Stimulated activated CD8-positive, alpha-beta memory T cell treated with anti-CD3 and anti-CD28 coated beads, Interleukin-4, amount 100 ng/mL, for 1 hour (primary cell): ENCODE measurements at places on chromosomes 5 and 9.

GRCh38 chr9:33146298-33146697 is 20.8 kb downstream of the B4GALT1 start:
- no peak for DNase-seq

GRCh38 chr5:174642816-174643405 is 81.5 kb upstream of the MSX2 start:
- DNase-seq, result no peak

DNA sequence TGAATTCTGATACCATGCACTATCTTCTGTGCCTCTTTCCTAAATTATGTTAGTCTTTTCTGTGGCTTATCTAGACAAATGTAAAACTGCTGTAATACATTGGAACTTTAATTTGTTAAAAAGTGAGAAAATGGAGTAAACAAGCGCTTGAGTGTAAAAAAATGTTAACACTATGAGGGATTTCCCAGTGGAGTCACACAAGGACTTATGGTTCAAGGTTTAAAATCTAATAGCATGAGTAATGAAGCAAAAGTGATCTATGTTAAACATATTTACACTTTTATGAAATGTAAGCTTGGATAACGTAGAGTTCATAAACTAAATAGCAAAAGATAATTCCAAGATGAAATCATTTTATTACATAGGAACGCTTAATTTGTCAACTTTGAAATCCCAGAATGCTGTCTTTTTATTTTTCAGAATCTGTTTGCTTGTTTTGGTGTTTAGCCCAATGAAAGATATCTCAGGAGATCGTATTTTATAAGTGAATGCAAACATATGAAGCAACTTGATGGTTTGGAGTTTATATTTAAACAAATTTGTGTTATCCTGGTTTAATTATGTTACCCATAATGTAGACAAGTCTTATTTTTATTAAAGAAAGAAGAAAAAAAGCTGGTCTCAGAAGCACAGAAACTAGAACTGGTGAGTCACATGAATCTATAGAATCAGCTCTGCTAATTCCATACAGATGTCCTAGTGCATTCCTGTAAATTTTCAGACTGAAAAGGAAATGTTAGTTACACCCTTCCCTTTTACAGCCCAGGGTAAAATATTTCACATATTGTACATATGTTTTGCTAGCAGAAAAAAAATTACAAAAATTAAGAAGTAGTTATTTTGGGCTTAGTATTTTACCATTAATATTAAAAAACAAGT is 34.2 kb upstream of the FBN2 start:
- DNase-seq, result no peak

- no peak for DNase-seq
These were observed 102.1 kb downstream of the OTULIN start for GRCh38 chr5:14766584-14766983.

DNA sequence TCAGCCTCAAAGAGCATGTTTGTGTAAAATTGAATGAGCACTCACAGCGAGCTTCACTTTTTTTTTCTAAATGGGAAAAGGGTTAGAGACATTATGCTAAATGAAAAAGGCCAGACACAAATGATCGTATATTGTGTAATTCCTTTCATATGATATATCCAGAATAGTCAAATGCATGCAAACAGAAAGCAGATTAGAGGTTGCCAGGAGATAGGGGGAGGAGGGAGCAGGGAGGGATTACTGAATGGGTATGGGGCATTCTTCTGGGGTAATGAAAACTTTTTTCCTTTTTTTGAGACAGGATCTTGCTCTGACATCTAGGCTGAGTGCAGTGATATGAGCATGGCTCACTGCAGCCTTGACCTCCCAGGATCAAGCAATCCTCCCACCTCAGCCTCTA is 47.1 kb downstream of the DMAC1 start:
- no peak for DNase-seq

DNA sequence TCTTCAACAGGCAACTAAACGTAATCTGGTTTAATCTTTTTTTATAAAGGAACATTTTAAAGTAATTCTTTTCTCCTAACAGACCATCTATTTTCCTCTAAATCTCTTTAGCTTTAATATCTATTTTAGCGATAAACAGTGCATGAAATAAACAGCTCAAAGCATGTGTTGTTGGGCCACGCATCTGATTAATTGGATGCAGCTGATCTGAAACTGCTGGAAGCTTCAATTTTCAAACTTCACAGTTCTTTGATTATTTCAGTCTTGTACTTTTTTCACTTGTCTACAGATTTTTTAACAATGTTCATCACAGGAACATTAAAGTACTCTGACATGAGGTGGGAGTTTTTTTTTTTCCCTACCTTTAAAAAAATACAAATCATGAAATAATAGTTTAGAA is 443.6 kb downstream of the HCN1 start:
- no peak for DNase-seq

GRCh38 chr5:132493821-132494220 is 3.2 kb upstream of the IRF1 start:
- no peak for DNase-seq

DNA sequence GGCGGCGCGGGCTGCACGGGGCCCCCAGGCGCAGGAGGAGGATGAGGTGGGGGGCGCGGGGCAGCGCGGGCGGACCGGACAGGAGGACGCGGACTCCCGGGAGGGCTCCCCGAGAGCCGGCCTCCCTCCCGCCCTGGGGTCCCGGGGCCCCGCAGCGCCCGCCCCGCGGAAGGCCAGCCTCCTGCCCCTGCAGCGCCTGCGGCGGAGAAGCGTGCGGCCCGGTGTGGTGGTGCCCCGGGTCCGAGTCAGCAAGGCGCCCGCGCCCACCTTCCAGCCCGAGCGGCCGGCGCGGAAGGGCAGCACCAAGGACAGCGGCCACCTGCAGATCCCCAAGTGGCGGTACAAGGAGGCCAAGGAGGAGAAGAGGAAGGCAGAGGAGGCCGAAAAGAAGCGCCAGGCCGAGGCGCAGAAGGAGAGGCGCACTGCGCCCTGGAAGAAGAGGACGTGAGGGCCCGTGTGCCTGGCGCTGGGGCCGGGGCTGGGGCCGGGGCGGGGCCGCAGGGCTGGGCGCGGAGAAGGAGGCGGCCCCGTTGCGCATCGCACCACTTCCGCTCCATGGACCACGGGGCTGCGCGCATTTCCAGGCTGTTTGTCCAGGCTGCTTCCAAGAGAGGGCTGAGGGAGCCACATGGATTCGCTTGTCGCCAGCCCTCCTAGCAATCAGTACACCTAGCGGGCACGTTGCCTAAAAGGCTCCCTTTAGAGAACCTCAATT is 86.0 kb downstream of the ANKRD33B start:
- DNase-seq, result no peak

DNA sequence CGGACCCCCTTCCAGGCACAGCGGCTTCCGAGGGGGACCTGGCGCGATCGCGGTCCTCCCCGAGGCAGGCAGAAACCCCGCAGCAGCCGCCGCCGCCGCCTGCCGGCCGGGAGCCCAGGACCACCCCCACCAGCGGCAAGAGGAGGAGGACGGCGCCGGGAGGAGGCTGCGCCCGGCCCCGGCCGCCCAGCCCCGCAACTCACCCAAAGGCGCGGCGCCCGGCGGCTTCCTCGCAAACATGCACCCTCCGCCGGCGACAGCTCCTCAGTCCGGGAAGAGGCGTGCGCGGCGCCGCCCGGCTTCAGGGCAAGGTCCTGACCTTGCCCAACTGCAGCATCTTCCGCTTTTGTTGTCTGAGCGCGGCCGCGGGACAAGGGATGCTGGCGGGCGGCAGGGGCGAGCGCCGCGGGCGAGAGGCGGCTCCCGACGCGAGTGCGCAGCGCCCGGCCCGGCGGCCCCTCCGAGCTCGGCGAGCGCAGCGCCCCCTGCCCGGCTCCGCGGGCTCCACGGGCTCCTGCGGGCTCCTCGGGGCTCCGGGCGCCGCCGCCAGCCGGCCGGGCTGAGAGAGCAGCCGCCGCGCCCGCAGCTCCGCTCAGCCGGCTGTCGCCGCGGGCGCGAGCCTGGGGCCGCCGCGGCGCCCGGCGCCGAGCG is 507 bp downstream of the CTNND2 start:
- no peak for DNase-seq

- no peak for DNase-seq
These were observed 1.4 kb downstream of the IQGAP2 start for GRCh38 chr5:76404223-76405211.

GRCh38 chr9:129509533-129509928 is 111.4 kb downstream of the C9orf50 start:
- DNase-seq, result no peak

GRCh38 chr9:111450124-111450523 is 34.1 kb downstream of the ECPAS start:
- DNase-seq, result no peak

GRCh38 chr5:155064580-155064979 is 51.0 kb downstream of the KIF4B start:
- DNase-seq, result no peak

DNA sequence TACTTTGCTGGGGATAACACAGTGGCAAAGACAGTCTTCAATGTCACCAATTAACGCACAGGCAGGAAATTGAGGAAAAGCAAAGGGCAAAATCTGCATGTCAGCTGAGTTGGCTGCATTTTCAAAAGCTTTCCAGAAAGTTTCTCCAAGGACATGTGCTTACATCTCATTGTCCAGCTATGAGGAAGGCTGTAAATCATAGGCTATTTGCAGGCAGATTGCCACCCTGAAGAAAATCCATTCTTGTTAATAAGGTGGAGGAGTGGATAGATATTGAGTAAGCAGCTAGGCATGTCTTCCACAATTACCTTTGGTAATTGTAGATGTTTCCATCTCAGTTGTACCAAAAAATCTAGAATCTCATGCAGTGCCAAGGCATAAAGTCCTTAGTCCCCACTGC is 278.0 kb upstream of the NUDT12 start:
- DNase-seq, result no peak

GRCh38 chr5:141192110-141192725 is at the start of gene PCDHB10:
Gene PCDHB10, plus strand, starts transcription at chr5:141192353. Its CDS starts 200 bp downstream, at chr5:141192553.
- no peak for DNase-seq

- DNase-seq, result no peak
These were observed 45.3 kb upstream of the PLPP1 start for GRCh38 chr5:55580042-55580441.

GRCh38 chr9:9612270-9612669 is 1000.5 kb downstream of the PTPRD start:
- no peak for DNase-seq

DNA sequence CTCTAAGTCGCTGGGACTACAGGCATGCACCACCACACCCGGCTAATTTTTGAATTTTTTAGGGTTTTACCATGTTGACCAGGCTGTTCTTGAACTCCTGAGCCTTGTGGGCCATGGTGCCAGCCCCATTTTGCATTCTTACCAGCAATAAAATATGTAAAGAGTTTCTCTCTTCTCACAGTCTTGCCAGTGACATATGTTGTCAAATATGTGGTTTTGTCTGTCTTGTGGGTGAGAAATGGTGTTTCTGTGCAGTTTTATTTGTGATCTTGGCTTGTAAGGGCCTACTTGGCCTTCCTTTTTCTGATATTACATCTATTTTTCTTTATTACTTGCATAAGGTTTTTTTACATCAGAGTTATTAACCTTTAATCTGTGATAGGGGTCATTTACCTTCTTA is 47.1 kb downstream of the SPIN1 start:
- DNase-seq, result no peak

- DNase-seq, result no peak
These were observed 59.1 kb downstream of the PDCD1LG2 start for GRCh38 chr9:5569409-5569808.

DNA sequence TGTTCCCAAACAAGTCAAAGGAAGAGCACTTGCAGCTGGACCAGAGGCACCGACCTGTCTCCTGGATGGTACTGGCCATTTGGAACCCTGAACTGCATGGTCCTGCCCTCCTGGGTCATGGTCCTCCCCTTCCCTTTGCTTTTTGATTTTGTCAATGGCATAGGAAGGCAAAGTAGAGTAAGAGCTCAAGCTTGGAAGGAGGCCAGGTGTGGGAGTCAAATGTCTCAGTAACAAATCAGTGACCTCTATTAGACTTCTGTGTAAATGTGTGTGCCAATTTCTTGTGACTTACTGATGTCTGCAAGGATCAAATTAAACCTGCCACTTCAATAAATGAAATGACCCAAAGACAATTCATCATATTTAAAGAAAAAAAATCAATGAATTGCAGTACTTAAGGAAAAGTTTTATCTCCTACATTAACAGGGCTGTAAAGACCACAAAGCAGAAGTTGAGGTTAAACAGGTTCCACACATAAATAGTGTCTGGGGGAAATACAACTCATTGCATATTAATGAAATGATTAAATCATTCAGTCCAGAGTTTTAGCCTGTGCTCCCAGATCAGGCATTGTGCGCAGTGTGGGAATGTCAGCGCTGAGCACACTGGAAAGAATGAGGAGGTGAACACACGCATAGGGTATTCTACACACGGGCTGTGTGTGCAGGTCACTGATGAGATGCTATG is 32.7 kb downstream of the OSMR start:
- no peak for DNase-seq

- no peak for DNase-seq
These were observed 103.3 kb upstream of the TAS2R1 start for GRCh38 chr5:9733486-9733885.

DNA sequence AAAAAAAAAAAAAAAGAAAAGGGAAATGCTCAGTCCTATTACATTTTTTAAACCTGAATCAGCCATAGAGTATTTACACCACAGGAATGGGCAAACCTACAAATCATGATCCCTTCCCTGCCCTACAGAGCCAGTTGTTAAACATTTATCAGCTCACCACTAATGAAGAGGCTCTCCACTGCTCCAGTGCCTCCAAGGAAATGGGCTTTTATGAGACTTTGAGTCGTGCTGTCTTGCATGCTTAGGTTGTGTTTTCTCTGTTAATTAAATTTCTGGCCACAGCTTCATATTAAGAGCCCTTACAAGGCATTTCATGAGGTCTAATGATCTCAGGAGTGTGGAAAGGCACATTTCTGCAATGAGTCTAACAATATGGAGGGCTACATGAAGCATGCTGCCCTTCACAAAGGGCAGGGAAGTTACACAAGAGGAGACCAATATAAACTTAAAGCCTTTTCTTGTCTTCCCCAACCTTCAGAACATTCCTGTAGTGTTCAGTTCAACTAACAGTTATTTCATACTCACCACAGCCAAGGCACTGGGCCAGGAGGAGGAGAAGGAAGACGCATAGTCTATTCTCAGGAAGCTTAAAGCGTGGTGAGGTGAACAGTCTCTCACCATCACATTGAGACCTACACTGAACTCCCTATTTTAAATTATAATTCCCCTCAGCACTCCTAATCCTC is 140.1 kb upstream of the ABCA1 start:
- DNase-seq, result no peak

DNA sequence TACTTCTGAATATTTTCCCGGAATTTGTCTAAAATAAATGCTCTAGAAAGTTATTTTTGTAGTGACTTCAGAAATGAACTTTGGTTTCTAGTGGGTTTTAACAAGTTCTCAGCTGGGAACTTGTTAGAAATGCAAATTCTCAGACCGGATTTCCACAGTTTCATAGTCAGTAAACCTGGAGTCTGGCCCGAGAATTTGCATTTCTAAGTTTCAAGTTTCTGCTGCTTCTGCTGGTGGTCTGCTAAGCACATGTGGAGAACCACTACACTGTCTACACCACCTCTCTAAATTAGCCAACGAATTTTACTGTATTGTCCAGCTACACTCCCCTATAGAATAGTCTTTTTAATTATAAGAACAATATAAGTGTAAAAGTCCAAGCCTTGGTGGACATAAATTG is 208.0 kb downstream of the CHSY3 start:
- no peak for DNase-seq

GRCh38 chr9:29976981-29977380 is 2403.7 kb upstream of the C9orf72 start:
- no peak for DNase-seq

GRCh38 chr5:16568875-16569580 is 47.8 kb downstream of the RETREG1 start:
- DNase-seq, result no peak
